ENCODE measurements at places on chromosomes 1 and 21.

GRCh38 chr1:32924881-32925344, 23.7 kb upstream of the TMEM54 start:
- no peak for DNase-seq

DNA sequence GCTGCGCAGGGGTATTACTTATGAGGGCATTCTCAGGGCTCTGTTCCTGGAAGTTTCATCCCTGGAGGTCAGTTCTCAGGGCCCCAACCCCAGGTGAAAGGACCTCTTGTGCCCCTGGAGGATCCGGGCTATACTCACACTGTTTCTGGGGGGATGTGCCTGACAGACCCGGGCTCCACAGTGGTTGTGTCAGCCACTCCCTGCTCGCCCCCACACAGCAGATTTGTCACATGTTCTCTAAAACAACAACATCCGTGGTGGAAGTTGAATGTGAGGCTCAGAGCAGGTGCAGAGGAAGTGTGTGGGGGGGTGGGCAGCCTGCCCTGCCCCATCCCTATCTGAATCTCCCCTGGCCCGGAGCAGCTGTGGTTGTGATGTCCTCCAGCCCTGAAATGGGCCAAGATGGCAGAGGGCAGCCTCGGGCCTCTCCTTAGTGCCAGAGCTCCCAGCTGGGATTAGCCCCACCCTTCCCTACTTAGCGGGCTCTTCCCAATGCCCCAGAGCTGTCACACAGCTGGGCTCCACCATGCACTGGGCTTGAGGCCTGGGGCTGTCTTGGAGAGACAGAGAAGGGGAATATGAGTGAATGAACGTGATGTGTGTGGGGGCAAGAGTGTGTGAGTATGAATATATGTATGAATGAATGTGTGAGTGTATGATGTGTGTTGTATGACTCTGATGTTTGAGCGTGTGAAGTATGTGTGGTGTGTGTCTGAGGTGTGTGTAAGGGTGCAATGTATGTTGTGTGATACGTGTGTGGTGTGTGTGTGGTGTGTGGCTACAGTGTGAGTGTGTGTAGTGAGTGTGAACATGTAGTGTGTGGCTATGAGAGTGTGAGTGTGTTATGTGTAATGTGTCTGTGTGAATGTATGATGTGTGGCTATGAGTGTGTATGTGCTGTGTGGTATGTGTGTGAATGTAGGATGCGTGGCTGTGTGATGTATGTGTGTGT, 1.5 kb upstream of the FCMR start:
- no peak for DNase-seq

GRCh38 chr1:26786437-26787380, 1.0 kb upstream of the PIGV start:
- DNase-seq = no peak

- DNase-seq = no peak
These were observed 180.1 kb downstream of the C1orf94 start for GRCh38 chr1:34356853-34357252.

DNA sequence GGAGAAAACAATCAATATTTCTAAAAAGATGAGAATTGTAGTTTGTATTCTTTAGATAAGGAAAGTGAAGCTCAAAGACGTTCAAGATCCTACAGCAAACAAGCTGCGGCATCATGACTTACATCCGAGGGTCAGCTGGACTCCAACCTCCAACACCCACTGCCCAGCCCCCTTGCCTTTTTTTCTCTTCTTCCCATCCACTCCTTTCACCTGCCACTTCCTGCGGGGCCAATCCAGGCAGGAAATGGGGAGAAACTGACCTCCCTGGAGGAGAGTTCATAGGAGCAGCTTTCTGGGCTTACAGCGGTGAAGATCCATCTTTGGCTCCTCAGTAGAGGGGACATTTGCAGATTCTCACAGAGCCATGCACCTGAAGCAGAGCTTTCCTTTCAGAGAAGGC, 361.5 kb downstream of the PTPRU start:
- DNase-seq = no peak

DNA sequence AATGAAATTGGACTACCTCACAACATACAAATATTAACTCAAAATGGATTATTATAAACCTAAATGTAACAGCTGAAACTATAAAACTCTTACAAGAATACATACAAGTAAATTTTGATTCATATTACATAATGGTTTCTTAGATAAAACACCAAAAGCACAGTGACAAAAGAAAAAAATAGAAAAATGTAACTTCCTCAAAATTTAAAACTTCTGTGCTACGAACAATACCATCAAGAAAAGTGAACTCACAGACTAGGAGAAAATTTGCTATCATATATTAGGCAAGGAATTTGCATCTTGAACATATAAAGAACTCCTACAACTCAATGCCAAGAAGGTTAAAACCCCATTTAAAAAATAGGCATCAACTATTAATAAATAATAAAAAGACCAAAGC, 31.2 kb downstream of the ANGPTL3 start:
- DNase-seq = no peak

DNA sequence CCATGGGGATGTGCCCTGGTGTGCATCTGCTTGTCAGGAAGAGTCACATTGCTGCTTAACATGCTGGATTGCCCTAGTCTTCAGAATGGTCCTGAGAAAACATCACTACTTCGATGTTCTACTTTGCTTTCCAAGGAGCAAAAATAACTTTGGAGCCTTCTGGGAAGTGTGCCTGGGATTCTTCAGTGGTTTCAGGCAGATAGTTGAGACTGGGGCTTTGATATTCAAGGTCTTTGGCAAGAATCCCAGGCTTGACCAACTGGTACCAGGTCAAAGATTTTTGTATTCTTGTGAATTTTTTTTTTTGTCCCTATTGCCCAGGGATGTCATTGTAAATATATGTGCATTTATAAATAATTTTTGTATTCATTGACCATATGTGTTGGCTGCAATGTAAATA, 51.4 kb downstream of the LRIG2 start:
- DNase-seq = no peak

DNA sequence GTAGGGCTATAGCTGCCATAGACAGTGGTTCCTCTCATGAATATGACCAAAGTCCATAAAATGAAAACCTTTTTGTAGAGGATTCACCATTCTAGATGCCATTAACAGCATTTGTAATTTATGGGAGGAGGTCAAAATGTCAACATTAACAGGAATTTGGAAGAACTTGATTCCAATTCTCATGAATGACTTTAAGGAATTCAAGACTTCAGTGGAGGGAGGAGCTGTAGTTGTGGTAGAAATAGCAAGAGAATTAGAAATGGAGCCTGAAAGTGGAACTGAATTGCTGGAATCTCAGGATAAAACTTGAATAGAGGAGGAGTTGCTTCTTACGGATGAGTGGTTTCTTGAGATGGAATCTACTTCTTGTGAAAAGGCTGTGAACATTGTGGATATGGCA, 65.4 kb upstream of the ESRRG start:
- DNase-seq = no peak

GRCh38 chr1:11736746-11737639, 1.1 kb downstream of the AGTRAP start:
- DNase-seq = peak; percentile 64

DNA sequence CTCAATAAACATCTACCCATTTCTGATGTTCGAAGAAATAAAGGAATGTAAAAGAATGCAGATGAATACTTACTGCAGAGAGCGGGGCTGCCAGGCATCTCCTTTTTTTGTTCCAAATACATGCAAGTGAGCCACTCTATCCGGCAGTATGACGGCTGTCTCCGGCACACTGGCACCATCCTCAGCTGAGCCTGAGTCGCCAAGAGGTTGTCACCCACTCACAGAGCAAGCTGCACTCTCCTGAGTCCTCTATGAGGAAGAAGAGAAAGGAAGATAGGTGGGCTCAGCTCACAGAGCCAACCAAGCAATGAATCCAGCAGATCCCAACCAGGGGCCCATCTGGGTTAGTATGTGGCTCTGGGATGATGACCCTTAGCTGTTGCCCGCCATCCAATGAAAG, 65.3 kb downstream of the CD46 start:
- no peak for DNase-seq

- DNase-seq = no peak
These were observed 57.0 kb downstream of the NRIP1 start for GRCh38 chr21:15007716-15008296.

- no peak for DNase-seq
These were observed 7.9 kb downstream of the ZNF684 start for GRCh38 chr1:40539338-40539737.

- DNase-seq = no peak
These were observed 192.2 kb downstream of the AKT3 start for GRCh38 chr1:243657793-243658192.

DNA sequence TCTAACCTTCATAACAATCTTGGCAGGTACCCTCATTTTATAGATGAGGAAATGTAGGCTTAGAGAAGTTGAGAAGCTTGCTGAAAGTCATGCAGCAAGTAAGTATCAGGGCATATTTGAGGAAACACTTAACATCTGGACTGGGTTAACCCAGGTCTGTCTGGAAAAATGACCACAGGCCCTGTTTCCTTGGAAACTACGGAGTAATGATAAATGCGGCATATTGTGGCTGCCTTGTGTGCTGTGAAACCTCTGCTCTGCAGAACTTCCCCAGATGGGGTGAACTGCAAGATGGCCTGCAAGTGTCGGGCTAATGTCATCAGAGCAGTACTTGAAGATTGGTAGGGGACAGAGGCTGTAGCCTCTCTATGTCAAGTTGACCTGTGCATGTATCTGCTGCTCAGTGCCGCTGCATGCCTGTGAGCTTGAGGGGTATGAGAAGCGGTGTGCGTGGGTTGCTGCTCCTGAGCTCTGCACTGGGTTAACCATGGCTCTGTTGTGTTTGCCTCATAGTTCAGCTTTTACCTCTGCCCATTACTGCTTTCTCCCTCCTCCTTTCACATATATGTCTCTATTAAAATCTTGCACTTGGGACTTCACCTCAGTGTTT, 83.1 kb downstream of the WDR3 start:
- DNase-seq = no peak

DNA sequence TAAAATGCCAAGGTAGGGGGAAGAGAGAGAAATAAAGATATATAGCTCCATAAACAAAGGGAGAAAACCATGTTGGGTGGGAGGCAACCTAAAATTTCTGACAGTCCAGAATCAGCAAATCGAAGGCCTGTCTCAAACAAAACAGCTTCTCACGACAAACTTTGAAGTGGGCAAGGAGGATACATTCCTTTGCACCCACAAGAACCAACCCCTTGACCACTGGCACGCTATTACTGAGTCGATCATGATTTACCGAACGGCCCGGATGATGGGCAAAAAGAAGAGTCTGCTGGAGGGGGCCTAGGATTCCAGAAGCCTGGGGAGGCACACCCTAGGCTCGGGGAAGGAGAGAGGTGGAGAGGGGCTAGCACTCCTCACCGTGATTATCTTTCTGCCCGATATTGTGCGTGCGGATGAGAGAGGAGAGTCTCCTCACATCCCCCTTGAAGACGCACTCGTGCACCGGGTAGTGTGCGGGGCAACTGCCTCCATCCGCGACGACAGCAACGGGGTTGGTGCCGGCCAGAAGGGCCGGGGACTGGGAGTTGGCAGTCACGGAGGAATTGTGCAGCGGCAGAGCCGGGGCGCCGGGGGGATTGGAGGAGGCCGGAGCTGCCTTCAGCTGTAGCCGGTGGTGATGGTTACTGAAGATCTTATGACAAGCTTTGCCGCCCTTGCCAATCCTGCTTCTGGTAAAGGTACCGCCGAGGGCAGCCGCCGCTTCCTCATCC, 756 bp downstream of the ANKRD13C start:
- no peak for DNase-seq

GRCh38 chr21:25809013-25809412, 74.2 kb downstream of the GABPA start:
- no peak for DNase-seq

DNA sequence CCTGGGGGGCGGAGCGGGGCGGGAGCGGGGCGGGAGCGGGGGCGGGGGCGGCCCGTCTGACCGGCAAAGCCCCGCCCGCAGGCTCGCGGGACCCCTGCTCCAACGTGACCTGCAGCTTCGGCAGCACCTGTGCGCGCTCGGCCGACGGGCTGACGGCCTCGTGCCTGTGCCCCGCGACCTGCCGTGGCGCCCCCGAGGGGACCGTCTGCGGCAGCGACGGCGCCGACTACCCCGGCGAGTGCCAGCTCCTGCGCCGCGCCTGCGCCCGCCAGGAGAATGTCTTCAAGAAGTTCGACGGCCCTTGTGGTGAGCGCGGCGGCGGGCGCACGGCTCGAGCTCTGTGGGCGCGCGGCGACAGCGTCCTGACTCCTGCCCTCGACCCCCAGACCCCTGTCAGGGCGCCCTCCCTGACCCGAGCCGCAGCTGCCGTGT, 21.2 kb downstream of the AGRN start:
- no peak for DNase-seq

GRCh38 chr1:210292231-210292871, 36.4 kb upstream of the HHAT start:
- DNase-seq = no peak

DNA sequence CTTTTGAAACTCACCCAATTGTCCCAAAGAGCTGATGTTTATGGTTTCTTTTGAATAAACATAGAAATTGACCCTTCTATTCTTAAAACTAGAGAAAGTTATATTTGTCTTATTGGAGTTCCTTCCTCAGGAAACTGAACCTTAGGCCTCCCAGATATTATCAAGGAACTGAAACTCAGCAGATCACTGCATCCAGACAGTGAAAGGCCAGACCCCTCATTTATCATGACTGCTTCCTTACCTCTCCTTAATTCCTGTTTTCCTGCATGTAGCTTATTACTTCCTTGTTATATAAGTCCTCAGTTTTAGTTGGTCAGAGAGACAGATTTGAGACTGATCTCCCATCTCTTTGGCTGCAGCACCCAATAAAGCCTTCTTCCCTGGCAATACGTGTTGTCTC, 27.5 kb downstream of the SLC22A15 start:
- no peak for DNase-seq

DNA sequence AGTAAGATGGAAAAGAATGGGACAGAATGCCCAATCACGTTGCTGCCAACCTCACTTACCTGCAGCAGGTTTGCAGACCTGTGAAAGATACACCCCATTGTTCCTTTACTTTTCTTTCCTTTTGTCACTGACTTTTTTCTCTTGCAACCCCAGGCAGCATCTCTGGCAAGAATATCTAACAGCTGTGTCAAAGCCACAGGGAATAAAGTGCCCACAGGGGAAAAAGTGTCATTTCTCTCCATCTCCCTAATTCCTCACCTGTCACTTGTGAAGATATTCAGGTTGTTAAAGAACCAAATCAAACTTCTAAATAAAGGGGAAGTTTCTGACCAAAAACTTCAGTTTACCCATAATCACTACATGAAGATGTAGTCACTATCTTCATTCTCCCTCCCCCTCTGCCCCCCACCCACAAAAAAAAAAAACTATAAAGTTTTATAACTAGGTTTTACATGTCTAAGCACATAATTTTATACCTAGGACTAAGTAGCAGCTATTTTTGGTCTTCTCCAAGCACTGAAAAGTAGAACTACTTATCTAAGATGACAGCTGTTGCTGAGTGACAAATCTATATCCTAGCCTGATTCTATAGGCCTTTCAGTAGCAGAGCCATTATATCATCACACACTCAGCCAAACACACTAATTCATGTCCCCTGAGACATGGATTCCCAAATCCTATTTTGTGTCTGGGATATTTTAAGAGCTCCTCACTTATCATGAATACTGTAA, 54.9 kb downstream of the TBX15 start:
- DNase-seq = no peak

DNA sequence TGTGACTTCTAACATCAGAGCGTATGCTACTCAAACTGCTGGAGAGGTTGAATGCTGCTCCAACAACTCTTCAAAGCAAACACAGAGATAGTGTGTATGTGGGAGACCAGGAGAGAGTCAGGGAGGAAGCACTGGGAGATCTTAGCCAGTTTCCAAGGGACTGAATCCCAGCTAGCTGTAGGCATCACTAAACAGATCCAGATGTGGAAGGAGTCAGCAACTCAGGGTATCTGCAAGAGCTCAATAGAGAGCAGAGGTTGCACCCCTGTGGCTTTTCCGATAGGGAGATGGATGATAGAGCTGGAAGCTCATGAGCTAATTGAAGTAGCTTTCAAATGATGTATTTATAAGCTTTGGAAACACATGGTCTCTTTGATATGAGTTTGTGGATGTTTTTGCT, 168.9 kb upstream of the HOOK1 start:
- no peak for DNase-seq

Data from SIG-M5 (cell line).